Lower lobe of right lung (tissue), 2 donors: ENCODE measurements at places on chromosomes 7 and 10. TPM values are rescaled to one million over a fixed set of nuclear protein-coding genes. Genes with fewer than 3 reads are reported as not detected.

DNA sequence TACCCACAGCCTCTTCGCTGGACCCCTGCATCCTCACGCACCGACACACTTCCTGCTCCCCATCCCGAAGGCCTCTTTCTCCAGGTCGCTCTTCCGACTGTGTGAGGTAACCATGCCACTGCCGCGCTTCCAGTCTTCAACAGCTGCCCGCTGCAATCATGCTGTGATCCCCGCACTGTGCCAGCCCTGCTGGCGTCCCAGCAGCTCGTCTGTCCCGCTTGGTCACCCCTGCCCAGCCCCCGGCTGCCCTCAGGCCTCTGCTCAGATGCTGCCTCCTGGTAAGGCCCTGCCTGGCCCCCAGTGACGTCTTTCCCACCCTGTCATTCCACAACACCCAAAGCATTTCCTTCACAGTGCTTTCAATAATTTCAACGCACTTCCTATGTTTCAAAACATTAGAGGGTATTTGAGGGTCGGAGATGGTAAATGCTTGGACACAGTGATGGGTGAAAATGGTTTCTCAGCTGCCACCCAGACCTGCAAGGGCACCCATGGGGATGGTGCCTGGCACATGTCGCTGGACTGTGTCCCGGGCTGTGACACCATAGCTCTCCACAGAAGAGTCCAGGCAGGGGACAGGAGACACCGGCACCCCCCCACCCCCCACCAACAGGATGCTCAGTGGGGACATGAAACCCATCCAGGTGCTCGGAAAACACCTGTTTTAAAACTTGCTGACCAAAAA, 125.2 kb downstream of the MAD1L1 start:
- no peaks in the 10 kb centered on the region for H3K36me3 ChIP-seq
- H3K4me1 ChIP-seq, result peaks cover 55% of the 10 kb centered on the region
- no peak for DNase-seq

GRCh38 chr10:1172256-1172984, 116.2 kb downstream of the WDR37 start:
- H3K27me3 ChIP-seq, result no peaks in the 10 kb centered on the region
- H3K27ac ChIP-seq, result no peak overlapping the region
- no peaks in the 10 kb centered on the region for H3K4me1 ChIP-seq
- no peak for DNase-seq
- no peak overlapping the region for H3K4me3 ChIP-seq
- no peaks in the 10 kb centered on the region for H3K36me3 ChIP-seq

DNA sequence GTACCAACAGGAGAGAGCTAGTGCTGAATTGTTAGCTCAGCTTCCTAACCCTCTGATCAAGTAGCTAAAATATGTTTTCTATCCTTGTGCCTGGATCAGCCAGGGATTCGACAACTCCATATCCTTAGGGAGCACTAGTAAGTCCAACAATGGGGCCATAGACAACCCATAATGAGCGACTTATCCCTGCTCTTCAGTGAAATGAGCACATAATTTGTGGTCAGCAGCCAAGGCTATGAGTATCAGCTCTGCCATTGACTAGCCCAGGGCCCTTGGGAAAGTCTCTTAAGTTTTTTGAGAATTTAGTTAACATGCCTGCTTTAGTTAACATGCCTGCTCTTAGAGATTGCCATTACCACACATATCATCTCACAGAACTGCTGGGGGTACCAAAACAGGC, 39.3 kb downstream of the COL1A2 start:
- no peak for DNase-seq
- H3K4me3 ChIP-seq, result no peak overlapping the region
- no peak overlapping the region for H3K27ac ChIP-seq
- H3K36me3 ChIP-seq, result no peaks in the 10 kb centered on the region
- H3K27me3 ChIP-seq, result no peaks in the 10 kb centered on the region

GRCh38 chr10:124689911-124690498, 54.2 kb downstream of the FAM53B start:
- H3K4me1 ChIP-seq, result peaks cover 70% of the 10 kb centered on the region
- no peak overlapping the region for H3K27ac ChIP-seq
- DNase-seq, result no peak
- no peak overlapping the region for H3K4me3 ChIP-seq

- H3K27me3 ChIP-seq, result no peaks in the 10 kb centered on the region
- no peak overlapping the region for H3K4me3 ChIP-seq
- no peaks in the 10 kb centered on the region for H3K4me1 ChIP-seq
- H3K27ac ChIP-seq, result no peak overlapping the region
Observed at GRCh38 chr7:73366990-73367389, 39.0 kb downstream of the FKBP6 start.

DNA sequence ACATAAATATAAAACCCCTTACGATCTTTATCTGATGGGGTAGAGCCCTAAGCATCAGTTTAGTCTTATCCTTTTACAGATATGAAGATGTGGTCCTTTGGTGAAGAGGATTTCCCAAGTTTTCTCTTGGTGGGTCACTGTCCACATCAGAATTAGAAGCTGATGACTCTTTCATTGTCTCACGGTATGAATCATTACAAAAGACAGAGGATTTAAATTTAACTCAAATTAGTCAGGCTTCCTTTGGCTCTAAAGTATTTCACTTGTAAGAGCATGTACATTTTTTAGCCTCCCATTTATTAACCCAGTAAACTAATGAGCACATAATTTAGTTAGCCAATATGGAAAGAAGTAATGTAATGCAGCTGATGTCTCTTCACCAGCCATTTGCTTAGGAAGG, 49.9 kb upstream of the TMEM26 start:
- H3K4me1 ChIP-seq, result no peaks in the 10 kb centered on the region
- H3K4me3 ChIP-seq, result no peak overlapping the region
- no peak overlapping the region for H3K27ac ChIP-seq
- DNase-seq, result no peak

DNA sequence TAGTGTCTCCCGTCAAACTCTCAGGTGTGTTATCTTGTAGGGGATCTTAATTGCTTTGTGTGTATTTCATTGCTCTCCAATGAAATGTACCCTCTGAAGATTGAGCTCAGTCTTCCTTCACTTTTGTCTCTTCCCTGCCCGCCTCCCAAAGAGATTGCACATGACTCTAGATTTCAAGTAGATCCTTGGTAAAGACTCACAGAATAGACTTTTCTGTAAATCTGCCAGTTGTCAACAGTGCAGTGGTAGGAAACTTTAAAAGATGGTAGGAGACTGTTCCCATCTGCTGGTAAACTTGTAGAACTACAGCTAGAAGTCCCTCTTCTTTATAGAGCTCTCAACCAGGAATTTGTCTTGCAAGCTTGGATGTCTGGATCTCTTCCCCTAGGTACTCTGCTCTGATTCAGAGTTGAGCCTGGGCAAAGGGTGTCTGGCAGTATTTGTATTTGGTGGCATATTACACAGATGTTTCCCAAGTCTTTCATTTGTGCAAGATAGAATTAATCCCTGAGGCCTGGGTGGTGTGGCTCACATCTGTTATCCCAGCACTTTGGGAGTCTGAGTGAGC, 9.6 kb downstream of the CCL26 start:
- no peak overlapping the region for H3K4me3 ChIP-seq
- H3K27me3 ChIP-seq, result no peaks in the 10 kb centered on the region
- H3K4me1 ChIP-seq, result peaks cover 5% of the 10 kb centered on the region

DNA sequence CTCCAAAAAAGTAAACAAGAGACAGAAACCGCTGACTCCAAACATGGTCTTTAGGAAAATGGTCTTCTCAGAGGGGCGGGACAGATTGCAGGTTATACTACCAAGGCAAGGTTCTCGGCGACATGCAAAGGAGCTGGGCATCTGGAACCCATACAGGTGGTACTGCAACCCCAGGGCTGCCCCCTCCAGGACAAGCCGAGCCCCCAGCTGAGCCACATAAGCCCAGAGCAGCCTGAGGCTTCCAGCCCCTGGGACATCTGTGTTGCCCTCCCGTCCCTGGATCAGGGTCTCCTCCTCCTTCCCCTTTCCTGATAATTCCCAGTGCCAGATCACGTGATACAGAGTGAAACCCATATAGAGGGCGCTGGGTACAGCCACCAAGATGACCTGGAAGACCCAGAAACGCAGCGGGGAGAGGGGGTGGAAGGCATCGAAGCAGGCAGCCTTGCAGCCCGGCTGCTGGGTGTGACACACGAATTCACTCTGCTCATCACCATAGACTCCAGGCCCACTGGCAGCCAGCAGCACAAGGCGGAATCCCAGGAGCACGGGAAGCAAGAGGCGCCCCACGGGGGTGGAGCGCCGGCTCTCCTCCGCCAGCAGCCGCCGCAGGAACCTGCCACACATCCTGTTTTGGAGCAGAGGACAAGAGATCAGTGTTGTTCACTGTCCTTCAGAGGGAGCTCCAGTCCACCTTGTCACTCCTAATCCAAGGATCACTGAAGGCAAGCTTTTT, at the start of gene GJC3:
Gene GJC3, minus strand, starts transcription at position 627 of the 736 bp plus-strand sequence. Its CDS starts 0 bp downstream, at position 627.
- H3K27ac ChIP-seq, result peak within 1 kb of the TSS; percentile 32
- H3K36me3 ChIP-seq, result no peaks in the 10 kb centered on the region
- peak within 1 kb of the TSS; percentile 44 for H3K4me3 ChIP-seq
- H3K27me3 ChIP-seq, result no peaks in the 10 kb centered on the region

DNA sequence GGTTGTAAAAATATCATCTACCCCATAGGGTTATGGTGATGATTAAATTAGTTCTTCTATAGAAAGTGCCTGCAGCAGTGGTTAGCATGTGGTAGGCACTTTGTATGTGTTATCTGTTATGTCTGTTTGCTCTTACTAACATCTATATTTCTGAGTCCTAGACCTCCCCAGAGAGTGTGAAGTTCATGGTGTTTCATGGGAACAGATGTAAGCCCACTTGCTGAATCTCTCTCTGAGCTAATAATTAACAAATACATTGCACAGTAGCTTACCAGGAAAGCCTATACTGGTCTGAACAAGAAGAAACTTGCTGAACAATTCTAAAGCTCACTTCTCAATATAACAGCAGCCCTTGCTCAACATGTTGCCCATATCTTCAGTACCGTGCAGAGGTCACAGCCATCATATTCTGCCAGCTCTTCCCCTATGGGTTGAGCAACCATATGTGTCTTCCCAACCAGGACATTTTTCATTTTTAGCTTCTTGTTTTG, 100.1 kb downstream of the NPSR1 start:
- H3K27ac ChIP-seq, result no peak overlapping the region
- no peaks in the 10 kb centered on the region for H3K4me1 ChIP-seq
- no peak for DNase-seq
- no peak overlapping the region for H3K4me3 ChIP-seq
- H3K27me3 ChIP-seq, result no peaks in the 10 kb centered on the region

GRCh38 chr10:128896963-128897362, 570.1 kb upstream of the MGMT start:
- peaks cover 4% of the 10 kb centered on the region for H3K27me3 ChIP-seq
- DNase-seq, result no peak
- H3K4me3 ChIP-seq, result no peak overlapping the region
- no peak overlapping the region for H3K27ac ChIP-seq
- no peaks in the 10 kb centered on the region for H3K36me3 ChIP-seq

GRCh38 chr7:44540592-44541027, 520 bp downstream of the NPC1L1 start:
- H3K36me3 ChIP-seq, result no peaks in the 10 kb centered on the region
- H3K27me3 ChIP-seq, result no peaks in the 10 kb centered on the region
- H3K27ac ChIP-seq, result no peak overlapping the region
- no peak for DNase-seq
- H3K4me3 ChIP-seq, result no peak overlapping the region

GRCh38 chr7:101804088-101804963, 13.1 kb upstream of the CUX1 start:
- H3K36me3 ChIP-seq, result no peaks in the 10 kb centered on the region
- no peak for DNase-seq
- no peak overlapping the region for H3K27ac ChIP-seq

- H3K27me3 ChIP-seq, result no peaks in the 10 kb centered on the region
- no peaks in the 10 kb centered on the region for H3K36me3 ChIP-seq
- DNase-seq, result no peak
- no peak overlapping the region for H3K27ac ChIP-seq
Observed at GRCh38 chr10:130664526-130664925, 528.3 kb downstream of the GLRX3 start.

DNA sequence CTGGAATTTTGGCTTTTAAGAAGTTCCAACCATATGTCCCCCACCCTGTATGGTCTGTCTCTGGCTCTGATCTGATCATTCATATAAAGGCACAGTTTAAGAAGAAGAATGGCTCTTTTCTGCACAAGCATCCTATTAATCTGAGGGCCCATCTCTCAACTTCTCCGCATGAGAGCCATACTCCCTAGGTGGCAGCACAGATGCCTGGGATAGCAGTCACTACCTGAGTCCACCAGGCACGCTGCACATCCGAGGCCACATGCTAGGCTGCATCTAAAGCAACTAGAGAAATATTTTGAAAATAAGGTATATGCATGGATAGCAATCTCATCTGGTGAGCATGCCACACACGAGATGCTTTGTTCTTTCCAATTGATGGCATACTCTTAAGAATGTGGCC, 565.5 kb downstream of the PARD3 start:
- no peaks in the 10 kb centered on the region for H3K36me3 ChIP-seq
- H3K27ac ChIP-seq, result no peak overlapping the region
- H3K4me3 ChIP-seq, result no peak overlapping the region
- H3K4me1 ChIP-seq, result no peaks in the 10 kb centered on the region
- no peaks in the 10 kb centered on the region for H3K27me3 ChIP-seq
- DNase-seq, result no peak

- H3K27me3 ChIP-seq, result no peaks in the 10 kb centered on the region
- H3K36me3 ChIP-seq, result no peaks in the 10 kb centered on the region
- H3K4me3 ChIP-seq, result no peak overlapping the region
- H3K27ac ChIP-seq, result no peak overlapping the region
- DNase-seq, result no peak
Observed at GRCh38 chr7:20151708-20152456, 65.3 kb downstream of the MACC1 start.

- no peaks in the 10 kb centered on the region for H3K27me3 ChIP-seq
- peaks cover 8% of the 10 kb centered on the region for H3K4me1 ChIP-seq
- no peak for DNase-seq
- peaks cover 4% of the 10 kb centered on the region for H3K36me3 ChIP-seq
Observed at GRCh38 chr10:122181041-122181732, 89.9 kb upstream of the BTBD16 start.

DNA sequence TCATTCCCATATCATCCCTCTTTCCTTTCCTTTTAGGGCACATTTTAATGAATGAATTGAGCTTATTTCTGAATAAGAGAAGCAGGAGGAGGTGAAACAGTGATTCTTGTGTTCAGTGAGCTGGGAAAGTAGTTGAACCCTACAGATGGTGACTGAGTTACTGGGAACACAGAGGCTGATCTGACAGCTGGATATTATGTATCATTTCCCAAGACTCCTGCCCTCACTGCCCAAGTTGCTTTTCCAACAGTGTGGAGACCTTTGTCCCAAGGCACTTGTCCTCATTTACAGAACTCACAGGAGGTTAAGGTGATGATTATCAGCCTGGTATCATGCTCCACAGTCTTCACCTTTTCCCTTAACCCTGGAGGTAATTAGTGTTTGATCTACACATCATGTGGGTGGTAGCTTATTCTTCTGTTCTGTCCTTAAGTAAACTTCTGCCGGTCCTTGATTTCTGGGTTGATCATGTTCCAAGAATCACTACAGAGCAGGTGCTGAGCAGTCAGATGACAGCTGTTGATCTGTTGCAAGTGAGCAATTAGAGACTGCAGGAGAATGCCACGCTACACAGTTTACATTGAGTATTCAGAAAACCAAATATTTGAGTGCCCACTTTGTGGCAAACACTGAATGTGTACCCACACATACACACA, 2.6 kb downstream of the PRLHR start:
- H3K4me3 ChIP-seq, result no peak overlapping the region
- peaks cover 64% of the 10 kb centered on the region for H3K27me3 ChIP-seq
- H3K36me3 ChIP-seq, result no peaks in the 10 kb centered on the region
- no peak for DNase-seq

GRCh38 chr7:158141806-158142518, 445.7 kb downstream of the PTPRN2 start:
- DNase-seq, result no peak
- H3K27me3 ChIP-seq, result no peaks in the 10 kb centered on the region
- H3K4me3 ChIP-seq, result no peak overlapping the region

Gene FLNC
- 11.7 TPM for total RNA-seq

Gene SFTPA2
- 14,717 TPM for total RNA-seq

Gene C7orf57
- total RNA-seq, result 1.6 TPM

Gene PRTFDC1
- total RNA-seq, result 3.8 TPM

Gene AGR2
- 93.0 TPM for total RNA-seq

Gene ARHGEF35
- 10.3 TPM for total RNA-seq
